Hepatocyte (in vitro differentiated cells): ENCODE measurements at places on chromosomes 2 and 18. TPM values are rescaled to one million over a fixed set of nuclear protein-coding genes. Genes with fewer than 3 reads are reported as not detected.

NGEF gene
- polyA plus RNA-seq: 2.2 and 3.2 TPM in 2 replicates

CCBE1 gene
- 9.2 and 16.4 TPM in 2 replicates for polyA plus RNA-seq

MEIS1 gene
- 29.6 and 35.3 TPM in 2 replicates for polyA plus RNA-seq

DQX1 gene
- polyA plus RNA-seq: 0.73 TPM in 1 of 2 replicates, not detected in the other

MC4R gene
- not detected in 2 replicates for polyA plus RNA-seq

DNA sequence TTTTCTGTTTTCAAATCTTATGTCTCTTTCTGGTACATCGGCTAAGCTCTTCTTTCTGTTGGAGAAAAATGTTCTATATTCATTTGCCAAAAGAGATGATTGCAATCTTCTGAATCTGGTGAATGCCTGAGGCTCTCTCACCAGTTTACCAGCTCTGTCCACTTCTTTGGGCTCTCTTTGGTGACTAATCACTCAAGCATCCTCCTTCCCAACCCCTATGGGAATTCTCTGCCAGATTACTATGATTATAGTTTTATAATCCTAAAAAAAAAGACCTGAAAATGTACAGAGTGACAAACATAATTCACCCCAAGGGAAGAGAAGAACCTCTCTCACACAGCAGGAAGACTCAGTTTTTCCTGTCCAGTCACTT lies 187.3 kb downstream of the CAMKMT start:
- DNase-seq: no peak
- H3K27me3 ChIP-seq: no peaks in the 10 kb centered on the region
- no peaks in the 10 kb centered on the region for H3K36me3 ChIP-seq
- no peaks in the 10 kb centered on the region for H3K4me1 ChIP-seq
- H3K4me3 ChIP-seq: no peak overlapping the region

DNA sequence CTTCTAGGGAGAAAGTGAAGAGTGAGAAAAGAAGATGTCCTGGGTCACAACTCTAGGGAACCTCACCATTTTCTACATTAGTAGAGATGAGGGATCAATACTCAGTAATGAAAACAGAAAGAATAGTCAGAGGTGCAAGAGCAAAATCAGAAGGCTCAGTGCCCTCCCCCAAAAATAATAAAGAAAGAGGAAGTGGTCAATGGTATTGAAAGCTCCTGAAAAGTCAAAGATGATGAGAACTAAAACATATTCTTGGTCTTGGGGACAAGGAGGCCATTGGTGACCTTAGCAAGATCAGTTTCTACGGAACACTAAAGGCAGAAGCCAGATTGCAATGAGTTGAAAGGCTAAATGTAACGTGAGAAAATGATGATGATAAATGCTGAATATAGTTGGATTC lies 24.5 kb upstream of the MYO1B start:
- no peak overlapping the region for H3K4me3 ChIP-seq
- H3K4me1 ChIP-seq: no peaks in the 10 kb centered on the region
- H3K27me3 ChIP-seq: no peaks in the 10 kb centered on the region
- H3K36me3 ChIP-seq: no peaks in the 10 kb centered on the region
- no peak for DNase-seq

DNA sequence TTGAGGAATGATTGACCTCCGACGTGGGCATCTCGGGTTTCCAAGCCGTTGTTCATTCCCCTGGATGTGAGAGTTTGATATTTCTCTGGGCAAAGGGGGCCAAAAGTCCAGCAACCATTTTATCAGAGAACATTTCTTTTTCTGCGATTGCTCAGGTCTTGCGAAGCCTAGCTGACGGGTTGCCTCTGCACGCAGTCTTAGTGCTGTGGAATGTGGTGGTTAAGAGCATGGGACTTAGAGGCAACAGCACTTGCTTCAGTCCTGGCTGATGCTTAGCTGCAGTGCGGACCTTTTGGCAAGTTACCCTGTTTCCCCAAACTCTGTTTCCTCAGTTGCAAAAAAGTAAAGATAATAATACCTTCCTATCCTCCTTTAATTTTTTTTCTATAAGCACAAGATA lies 45.0 kb downstream of the FAP start:
- H3K27ac ChIP-seq: no peak overlapping the region
- H3K4me1 ChIP-seq: no peaks in the 10 kb centered on the region
- no peak for DNase-seq
- no peak overlapping the region for H3K4me3 ChIP-seq
- H3K27me3 ChIP-seq: no peaks in the 10 kb centered on the region
